ENCODE measurements at places on chromosomes 2 and 18.

GRCh38 chr18:77109648-77110019 lies 22.9 kb downstream of the MBP start:
- no peak for DNase-seq

GRCh38 chr2:171149986-171150693 lies 10.6 kb downstream of the TLK1 start:
- DNase-seq, result no peak

GRCh38 chr2:172102391-172103359 lies at the start of gene DLX2:
Gene DLX2 (minus strand): TSS chr2:172102900. CDS start chr2:172102538, 362 bp downstream.
- no peak for DNase-seq

DNA sequence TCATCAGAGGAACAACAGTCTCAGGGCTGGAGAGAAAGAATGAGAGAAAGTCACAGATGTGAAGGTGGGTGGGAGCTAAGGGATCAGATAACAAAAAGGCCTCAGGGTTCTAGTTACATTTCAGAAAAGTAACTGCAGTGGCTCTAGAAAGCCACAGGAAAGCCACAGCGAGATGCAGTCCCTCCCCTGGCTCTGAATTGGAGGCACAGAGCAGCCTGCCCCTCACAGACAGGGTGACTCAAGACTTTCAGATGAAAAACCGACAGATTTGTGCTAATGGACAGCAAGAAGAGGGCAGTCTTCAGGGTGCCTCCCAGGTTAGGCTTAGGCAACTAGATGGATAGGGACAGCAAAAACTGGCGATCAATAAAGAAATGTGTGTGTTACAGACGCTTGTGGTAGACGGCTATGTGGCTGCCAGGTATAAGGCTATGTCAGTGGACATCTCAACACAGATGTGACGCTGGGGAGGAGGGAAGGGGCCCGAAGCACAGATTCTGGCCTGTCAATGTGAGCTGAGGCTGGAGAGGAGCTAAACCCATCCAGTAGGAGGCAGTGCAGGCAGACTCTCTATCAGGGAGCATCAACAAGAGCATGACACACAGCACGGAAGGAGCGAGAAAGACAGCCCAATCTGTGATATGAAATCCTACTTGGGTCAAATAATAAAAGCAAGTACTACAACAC lies 26.2 kb downstream of the UNC50 start:
- no peak for DNase-seq

DNA sequence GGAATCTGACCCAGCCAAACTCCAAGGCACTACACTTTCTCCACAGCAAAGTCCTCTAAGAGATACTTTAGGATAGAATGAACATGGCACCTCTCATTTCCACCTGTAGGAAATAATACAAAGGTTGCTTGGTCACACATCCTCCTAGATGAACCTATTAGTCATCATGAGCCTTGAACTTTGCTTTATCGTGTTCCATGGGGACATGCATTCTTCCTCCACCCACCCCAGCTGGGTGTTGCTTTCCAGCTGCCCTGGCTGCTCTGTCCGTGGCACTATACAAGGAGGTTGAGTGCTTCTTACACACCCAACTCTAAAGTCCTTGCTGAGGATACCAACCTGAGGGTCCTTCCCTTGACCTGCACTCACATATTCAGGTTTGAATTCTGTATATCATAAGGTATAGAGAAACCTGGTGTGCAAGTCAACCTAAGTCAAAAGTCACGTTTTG lies 52.7 kb downstream of the SPRED2 start:
- DNase-seq, result no peak

GRCh38 chr2:46812361-46813019 lies 103.1 kb downstream of the MCFD2 start:
- no peak for DNase-seq

GRCh38 chr2:102848366-102848839 lies 86.6 kb downstream of the TMEM182 start:
- no peak for DNase-seq

GRCh38 chr2:55017428-55017827 lies 32.8 kb downstream of the RTN4 start:
- DNase-seq, result no peak

- no peak for DNase-seq
Observed at GRCh38 chr2:39715095-39715494, 49.4 kb downstream of the TMEM178A start.

GRCh38 chr2:236662231-236663185 lies 92.9 kb downstream of the ACKR3 start:
- DNase-seq, result no peak

DNA sequence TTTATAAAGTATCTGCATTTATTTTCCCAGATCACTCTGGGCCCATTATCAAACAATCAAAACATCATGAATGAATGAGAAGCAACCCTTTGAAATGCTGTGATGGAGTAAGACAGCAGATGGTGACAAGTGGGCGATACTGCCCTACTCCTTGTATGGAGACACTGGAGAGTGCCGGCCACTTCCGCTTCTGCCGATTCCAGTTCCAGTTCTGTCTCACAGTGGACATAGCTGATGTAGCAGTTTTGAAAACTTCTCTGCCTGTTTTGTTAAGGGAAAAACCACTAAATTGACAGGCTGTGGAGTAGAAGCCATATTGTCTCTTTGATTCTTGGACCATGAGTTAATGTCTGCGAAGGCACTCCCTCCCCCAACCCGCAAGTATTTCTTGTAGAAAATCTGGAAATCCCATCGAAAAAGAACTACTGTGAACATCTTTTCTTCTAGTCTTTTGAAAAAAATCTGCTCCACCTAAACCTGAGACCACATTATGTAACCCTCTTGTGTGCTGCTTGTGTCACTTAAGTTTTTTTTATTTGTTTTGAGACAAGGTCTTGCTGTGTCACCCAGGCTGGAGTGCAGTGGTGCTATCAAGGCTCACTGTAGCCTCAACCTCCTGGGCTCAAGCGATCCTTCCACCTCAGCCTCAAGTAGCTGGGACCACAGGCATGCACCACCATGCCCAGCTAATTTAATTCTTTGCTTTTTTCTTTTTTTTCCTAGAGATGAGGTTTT lies 133.5 kb downstream of the TANC1 start:
- DNase-seq, result no peak

DNA sequence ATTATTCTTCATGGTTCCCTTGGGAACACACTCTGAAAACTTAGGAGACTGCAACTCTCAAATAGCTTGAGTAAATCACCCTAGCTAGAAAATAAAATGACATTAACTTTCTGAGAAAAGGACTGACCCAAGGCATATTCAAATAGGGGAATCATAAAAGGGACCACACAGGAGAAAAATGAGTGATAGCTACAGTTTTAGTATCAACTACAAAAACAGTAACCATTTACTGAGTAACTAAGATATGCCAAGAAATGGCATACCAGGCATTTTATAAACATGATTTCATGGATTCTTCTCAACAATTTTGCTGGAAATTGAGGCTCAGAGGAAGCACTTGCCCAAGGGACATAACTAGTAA lies 84.5 kb downstream of the AFF3 start:
- no peak for DNase-seq

DNA sequence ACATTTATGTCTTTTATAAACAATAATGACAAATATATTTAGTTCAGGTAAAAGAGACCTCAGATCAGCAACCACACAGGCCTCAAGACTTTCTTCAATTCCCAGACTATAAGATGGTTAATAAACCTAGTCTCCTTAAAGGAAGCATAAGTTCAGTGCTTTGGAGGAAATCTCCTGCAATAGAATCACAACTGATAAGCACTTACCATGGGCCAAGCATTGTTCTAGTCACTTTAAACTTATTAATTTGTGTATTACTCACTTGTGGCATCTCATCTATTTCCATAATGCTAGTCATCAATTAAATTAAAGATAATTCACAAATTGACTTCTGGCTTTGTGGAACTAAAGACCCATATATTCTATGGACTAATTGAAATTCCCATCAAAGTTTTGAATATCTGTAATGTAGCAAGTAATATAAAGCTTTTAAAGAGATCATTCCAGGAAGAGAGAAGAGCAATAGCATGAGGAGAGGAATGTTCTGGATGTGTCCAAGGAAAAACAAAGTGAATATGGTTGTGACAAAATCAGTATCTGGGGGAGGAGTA lies 42.2 kb downstream of the COL3A1 start:
- no peak for DNase-seq

DNA sequence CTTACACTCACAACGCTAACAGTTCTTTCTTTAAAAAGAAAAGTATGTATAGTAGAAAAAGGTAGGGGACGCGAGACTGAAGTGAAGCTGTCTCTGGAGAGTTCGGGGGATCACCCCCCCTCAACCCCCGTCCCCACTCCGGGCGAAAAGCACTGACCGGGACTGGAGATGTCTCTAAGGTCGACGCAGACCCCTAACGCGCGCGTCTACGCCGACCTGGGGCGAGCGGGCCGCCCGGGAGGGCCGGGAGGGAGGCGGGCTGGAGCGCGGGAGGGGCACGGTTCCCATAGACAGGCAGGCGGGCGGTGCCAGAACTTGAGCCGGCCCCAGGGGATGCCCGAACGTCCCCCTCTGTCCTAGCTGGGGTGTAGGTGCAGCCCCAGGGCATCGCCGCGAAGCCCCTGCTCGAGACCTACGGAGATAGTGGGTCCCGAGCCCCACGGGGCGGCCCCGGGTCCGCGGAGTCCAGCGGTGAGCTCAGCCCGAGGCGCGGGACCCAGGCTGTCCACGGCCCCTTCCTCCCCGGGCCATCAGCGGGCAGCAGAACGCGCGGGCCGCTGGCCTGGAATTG lies 82.2 kb downstream of the CHRNA1 start:
- no peak for DNase-seq

DNA sequence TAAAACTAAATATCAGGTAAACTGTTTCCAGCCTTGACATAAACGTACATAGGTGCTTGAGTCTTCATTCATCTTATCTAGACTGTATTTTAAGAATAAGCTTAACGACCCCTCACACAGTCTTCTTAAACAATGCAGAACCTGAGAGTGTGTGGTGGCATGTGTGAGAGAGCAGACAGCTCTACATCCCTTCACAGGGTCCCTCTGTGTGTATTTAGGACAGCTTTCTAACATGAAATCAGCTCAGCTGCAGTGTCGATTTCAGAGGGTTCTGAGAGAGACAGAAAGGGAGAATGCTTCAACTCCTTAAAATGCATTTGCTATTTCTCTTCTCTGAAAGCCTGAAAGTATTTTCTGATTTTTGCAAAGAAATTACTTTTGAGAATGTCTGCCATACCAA lies 185.2 kb downstream of the GRB14 start:
- DNase-seq, result no peak

- no peak for DNase-seq
Observed at GRCh38 chr18:22667156-22667555, 249.4 kb upstream of the CTAGE1 start.

DNA sequence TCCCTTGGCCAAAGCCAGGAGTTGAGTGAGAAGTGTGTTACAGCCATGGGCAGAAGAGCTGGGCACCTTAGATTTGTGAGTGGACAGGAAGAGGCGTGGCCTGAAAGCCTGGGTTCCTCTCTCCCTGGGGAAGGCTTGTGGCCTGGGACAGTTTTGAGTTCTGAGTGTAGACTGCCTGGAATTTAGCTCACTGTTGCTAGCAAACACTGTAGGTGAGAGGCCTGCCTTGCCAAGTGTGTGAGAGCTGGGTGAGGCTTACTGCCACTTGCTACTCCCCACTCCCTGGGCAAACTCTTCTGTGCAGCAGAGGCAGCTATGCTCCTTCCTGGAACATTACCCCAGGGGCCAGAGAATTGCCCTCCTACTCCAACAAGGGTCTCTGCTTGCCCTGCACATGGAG lies 150.0 kb upstream of the GALNT5 start:
- no peak for DNase-seq
